ENCODE measurements at places on chromosomes 2 and 18.

DNA sequence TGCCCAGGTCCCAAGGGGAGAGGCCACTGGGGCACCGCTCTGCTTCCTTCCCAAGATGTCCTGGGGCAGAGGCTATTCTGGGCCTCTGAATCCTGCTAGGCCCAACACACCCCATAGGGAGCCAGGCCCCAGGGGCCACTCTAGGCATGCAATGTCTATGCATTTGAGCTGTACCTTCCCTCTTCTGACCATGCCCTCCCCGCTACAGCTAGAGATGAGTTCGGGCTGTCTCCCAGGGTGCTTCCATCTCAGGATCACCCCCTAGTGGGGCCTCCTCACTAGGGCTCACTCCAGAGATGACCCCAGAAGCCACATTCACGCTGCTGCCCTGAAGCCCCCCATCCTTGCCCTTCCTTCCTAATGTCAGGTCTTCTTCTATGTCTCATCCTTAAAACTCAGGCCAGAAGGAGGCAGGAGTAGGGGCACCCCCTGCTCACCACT lies 54.4 kb downstream of the TNS1 start:
- no peak for DNase-seq

GRCh38 chr2:27379836-27380625 lies 503 bp downstream of the ZNF513 start:
- DNase-seq = no peak

GRCh38 chr2:200602584-200602983 lies 16.8 kb downstream of the AOX1 start:
- DNase-seq = no peak

DNA sequence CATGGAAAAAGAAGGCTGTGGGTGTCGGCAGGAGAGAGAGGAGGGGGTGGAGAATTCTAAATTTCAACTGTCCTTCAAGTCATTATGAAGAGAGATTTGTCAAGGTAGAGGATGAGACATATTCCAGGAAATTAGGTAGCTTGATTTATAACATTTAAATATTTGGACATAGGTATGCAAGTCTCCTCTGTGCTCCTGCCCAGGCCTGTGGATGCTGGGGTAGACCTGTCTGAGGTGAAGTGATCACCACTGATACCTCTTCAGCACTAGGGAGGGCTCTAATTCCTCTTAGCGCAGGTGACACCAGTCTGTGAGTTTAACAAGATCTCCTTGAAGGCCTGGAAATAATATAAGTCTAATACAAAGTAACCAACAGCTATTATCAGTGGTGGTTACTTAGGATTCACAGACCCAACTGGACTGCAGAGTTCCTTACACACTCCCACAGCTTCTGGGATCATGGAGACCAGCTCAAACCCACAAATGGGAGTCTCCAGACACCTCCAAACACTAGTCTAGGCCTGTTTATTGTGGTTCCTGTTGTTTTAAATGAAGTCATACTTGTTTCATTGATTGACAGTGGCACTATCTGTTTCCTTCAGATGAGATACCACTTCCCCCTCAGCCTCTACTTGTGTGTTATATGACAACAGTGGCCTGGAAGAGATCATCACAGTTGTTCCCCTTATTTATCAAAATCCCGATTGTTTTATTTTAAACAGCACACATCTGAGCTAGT lies 104.1 kb upstream of the ITPRID2 start:
- DNase-seq = no peak
